ENCODE measurements at places on chromosomes 2 and 18.

DNA sequence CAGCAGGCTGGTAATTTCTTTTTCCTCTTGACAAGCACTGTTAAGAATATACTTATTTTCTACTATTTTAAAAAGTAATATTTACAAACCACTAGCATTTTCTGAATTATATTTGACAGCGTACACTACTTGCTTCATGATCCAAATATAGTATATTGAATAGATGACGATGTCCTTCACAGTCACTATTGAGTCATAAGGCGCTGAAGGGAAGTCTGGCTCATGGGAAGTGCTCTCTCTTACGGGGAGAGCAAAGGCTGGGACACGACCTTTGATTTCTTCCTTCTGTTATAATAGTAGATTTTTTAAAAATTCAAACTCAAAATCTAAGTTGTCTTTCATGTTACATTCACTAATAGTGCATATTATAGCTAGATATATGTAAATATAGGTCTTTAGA, 357.1 kb downstream of the SOCS6 start:
- DNase-seq, result no peak

- DNase-seq, result no peak
Observed at GRCh38 chr2:187876554-187876953, 322.3 kb upstream of the TFPI start.

GRCh38 chr2:113966171-113966570, 76.3 kb downstream of the ACTR3 start:
- DNase-seq, result no peak

DNA sequence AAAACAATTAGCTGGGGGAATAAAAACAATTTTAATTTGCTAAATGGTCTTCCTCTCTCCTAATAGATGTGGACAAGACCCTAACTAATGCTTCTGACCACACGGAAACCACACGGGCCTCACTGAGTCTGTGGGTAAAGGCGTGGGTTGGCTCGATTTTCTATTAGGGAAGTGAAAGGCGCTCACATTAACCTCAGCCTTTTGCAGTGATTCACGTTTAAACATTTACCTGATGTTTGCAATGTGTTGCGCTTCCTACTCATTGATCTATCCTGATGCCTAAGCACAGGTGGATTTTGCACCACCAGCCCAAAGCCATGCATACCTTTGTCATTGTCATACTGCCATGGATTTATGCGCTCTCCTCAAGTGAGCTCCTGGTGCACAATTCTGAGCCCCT, 35.6 kb upstream of the NRP2 start:
- no peak for DNase-seq

DNA sequence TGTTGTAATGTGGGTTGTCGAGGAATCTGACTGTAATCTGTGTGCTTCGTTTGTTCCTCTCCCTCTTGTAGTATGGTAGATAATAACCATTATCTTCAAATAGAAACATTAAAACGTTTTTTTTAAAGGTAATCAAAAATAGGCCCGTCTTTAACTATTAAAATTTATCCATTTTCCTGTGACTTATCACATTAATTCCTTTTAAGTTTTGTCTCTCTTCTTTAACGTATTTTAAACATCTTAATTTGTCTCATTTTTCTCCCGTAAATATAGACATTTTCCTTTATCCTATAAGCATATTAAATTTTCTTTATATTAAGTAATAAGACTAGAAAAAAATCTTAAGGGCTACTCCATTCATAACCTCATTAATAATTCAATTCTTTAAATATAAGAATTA, 41.3 kb downstream of the EIF2AK3 start:
- no peak for DNase-seq

DNA sequence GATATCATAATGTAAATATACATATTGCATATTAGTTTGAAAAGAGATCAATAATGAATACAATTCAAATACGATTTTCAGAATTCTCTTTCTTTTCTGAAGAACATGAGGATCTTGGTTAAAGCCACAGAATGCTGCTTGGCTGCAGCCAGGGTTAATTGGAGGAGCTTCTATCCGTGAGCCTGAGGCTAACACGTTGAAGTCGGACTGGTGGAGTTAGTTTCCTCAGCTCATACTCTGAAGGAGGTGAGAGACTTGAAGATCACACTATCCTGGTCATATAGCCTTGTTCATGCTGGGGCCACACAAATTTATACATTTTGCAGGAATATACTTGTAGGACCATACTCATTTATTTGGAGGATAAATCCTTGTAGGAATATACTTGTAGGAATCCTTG, 335.8 kb downstream of the TRIB2 start:
- DNase-seq, result no peak

- no peak for DNase-seq
Observed at GRCh38 chr2:60468382-60469085, 84.9 kb downstream of the BCL11A start.

DNA sequence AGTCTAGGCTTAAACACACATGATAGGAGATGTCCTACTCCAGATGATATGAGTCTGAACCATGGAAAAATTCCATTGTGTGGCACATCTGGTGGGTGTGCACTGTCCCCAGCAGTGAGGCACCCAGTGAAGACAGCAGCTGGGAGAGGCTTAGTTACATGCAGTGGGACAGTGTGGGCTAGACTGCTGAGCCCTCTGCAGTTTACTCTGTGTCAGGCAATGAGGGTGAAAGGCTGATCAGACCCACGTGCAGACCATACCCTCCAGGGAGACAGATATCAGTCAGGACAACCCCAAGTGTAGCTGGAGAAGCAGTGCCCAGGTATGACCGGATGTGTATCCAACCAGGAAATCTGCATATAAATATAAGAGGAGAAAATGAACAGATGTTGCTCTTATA, 13.4 kb downstream of the IL37 start:
- DNase-seq, result no peak

DNA sequence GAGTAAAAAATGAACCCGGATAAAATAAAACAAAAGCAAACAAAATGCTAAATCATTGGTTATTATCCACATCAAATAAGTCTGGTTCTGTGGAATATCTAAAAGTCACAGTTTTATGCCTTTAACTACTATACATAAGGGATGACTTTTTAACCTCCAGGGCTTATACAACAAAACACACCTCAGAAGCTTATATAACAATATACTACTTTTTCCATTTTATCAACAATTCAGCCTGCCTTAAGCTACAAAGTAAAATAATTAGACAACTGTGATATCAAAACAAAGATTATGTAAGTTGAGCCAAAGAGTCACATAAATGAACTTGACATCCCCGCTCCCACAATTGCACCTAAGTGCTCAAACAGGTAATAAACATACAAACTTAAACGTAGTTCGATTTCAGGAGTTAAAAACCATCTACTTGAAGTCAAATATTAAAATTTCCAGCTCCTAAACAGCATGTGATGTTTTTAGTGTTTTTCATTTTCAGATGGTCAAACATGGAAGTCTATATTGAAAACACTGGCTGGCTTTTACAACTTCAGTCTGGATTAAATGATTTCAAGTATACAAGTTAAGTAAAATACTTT, 54.7 kb downstream of the ATIC start:
- DNase-seq, result no peak

DNA sequence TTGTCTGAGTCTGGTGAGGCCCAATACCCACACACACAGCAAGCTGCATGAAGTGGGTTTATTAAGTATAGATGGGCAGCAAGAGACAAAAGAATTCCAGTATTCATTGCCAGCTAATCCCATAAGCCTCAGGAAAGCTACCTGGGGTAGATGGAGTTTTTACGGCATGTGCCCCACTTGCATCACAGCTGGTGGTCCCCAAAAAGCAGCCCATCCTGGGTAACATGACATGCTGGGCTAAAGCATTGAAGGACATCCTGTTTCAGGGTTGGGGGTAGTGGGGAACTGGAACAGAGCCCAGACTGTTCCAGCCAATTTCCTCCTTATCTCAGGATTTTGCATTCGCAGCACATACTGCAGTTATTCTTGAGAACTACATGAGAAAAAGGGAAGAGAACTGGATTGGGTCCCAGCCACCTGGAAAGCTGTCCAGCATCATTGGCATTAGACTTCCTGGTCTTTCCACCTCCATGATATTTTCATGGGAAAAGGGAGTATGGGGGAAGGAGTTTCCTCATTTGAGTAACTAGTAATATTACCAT, 240.1 kb upstream of the MMADHC start:
- DNase-seq, result no peak

- DNase-seq, result no peak
Observed at GRCh38 chr2:237943395-237944094, 23.3 kb upstream of the UBE2F start.

DNA sequence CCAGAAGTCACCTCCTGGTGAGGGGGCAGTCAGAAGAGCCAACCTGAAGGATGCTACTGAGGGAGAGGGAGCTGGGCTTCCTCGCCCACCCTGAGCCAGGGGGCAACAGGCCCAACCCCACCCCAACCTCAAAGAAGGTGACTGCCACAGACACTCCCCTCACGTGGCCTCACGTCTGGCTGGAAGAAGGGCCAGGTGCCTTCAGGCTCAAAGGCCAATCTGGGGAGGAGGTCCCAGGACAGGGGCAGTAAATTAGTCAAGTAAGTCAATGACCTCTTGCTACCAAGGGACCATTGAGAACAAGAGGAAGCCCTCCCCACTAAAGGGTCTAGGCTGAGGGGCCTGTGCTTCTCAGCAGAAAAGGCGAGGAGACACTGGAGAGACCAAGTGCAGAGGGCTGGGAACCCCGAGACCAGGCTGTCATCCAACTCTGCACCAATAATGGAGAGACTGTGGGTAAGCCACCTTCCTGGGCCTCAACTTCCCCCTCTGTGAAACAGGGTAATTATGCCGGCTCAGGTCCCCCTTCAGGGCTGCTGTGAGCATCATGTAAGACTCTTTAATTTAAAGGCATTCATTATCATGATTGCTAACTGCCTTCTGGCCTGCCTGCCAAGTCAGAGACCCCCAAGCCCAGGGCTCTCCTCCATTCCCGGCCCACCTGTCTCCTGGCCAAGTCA, 20.2 kb upstream of the TNS1 start:
- no peak for DNase-seq

DNA sequence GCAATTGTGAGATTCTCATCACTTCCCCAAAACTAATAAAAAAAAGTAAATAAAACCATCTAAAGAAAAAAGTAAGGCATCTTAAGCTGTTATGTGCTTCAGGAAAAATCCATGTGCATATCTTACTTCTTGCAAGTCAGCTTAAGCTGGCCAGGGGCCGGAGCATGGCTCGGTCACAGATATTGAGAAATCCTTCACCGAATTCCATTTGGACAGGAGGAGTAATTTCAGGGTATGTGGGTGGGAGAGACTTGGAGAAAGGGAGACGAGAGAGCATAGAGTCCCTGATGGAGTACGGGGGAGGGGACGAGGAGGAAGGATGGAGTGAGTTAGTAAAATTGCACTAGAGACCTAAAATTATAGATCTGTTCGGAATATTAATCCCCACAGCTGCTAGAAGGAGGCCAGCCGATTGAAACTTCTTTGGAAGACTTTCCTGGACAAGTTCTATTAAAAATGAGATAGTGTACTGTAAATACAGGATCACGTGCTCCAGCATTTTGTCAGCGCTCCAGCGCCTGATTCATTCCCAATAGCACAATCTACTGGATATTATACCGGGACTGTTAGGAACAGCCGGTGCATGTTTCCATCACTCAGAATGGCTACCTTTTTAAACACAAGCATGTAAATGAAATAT, 438.5 kb downstream of the ZNF516 start:
- no peak for DNase-seq

DNA sequence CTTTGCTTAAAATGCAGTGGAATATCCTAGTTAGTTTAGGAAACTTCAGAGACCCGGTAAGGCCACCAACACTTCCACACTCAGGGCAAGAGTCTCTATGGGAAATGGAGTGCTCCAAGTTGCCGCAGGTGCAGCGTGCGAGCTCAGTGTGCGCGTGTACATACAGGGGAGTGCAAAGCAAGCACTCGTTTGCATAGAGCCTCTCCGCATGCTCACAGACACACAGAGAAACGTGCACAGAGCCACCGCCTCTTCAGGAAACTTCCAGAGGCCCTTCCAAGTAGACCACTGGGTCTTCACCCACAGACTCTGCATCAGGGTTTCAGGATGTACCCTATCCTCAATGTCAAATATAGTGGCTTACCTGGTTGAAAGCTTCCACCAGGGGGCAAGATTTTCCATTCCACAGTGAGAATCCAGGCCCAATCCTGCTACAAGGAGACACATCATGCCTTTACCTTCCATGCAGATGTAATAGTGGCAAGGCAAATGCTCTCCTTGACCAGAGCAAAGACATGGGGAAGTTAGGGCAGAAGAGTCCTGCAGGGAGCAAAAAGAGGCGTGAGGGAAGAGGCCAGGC, 513.0 kb upstream of the MYT1L start:
- DNase-seq, result no peak

DNA sequence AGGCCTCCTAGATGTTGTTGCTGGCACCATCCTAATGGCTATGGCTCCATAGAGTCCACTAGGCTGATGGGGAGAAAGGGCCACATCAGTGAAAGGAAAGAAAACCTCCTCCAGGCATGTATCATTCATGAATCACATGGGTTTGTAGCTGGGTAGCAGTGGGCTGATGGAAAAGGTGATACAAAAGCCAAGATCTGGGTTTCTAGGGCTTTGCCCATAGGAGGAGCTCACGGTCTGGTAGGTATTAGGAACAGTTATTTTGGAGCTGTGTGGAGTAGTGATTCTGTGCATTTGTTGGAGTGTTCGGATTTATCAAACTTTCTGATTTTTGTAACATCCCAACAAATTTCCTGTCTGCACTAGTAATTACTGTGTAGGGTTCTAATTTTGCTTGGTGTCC, 259.2 kb downstream of the SLC4A3 start:
- no peak for DNase-seq

DNA sequence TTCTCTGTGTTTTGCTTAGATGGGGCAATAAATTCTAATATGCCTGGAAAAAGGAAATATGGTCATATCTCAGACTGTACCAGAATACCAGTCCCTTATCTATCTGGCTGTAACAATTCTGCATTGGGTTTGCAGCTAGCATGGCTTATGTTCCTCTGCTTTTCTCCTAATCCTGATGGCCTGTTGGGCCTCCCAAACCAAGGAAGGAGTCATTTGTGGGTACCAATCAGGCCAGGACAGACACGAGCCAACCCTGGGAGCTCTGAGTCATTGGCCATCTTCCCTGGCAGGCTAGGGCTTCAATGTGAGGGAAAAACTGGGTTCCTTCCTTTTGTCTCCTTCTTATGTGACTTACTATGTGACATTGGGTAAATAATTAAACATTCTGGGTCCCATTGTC, 12.0 kb downstream of the SMARCAL1 start:
- no peak for DNase-seq

- DNase-seq, result no peak
Observed at GRCh38 chr2:28387082-28387960, 5.3 kb upstream of the FOSL2 start.

DNA sequence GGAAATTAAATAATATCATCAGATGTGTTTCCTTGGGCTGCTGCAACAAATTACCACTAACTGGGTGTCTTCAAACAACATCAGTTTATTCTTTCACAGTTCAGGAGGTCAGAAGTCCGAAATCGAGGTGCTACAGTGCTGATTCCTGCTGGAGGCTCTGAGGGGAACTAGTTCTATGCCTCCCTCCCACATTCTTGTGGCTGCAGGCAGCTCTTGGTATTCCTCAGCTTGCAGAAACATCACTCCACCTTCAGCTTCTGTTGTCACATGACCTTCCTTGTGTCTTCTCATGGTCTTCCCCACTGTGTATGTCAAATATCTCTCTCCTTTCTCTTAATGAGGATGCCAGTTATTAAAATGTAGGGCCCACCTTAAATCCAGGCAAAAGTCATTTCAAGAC, 29.3 kb upstream of the DCC start:
- no peak for DNase-seq

- DNase-seq, result no peak
Observed at GRCh38 chr2:151260573-151261230, 961 bp downstream of the RBM43 start.

GRCh38 chr2:175463589-175464310, 282.2 kb upstream of the ATP5MC3 start:
- DNase-seq, result no peak

All from activated naive CD4-positive, alpha-beta T cell treated with Interleukin-2 at 50 U/mL for 16 hours (primary cell).